ENCODE measurements at places on chromosomes 2 and 18.
A peak's percentile ranks its signal among the peaks of the same experiment; 100 is the strongest.

DNA sequence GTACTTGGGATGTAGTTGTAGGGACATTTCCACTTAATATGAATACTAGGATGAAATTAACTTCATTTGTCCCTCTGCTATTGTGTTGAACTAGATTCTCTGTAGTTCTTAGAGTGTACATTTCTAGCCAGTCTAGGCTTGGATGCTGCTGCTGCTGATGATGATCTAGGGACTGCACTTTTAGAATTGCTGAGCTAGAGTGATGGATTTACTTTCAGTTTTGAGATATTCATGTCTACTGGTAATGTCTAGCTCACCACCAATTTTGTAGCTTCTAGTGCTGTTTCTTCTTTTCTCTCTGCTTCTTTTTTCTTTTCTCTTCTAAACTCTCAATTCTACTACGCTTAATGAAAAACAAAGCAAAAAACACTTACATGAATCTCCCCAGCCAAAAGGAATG lies 49.4 kb downstream of the MRPS9 start:
- no peak for DNase-seq

- no peak for DNase-seq
These were observed 82.7 kb upstream of the ARHGAP28 start for GRCh38 chr18:6646801-6647200.

DNA sequence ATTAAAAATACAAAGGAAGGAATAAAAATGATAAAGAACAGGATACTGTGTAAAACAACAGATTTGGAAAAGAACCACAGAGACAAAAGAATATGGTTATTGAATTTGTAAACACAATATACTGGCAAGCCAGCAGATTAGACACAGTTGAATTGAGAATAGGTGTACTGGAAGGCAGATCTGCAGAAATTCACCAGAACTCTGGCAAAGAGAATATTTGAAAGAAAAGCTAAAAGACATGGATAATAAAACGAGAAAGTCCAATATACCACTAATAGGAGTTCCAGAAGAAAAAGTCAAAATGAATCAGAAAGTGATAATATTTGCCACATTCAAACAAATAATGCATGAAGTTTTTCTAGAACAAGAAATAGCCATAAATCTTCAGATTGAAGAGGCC lies 11.9 kb upstream of the NEURL3 start:
- DNase-seq = no peak

GRCh38 chr2:121362226-121362625 lies 77.2 kb upstream of the TFCP2L1 start:
- DNase-seq = no peak

- DNase-seq = no peak
These were observed 5.0 kb upstream of the UNC80 start for GRCh38 chr2:209766613-209767012.

DNA sequence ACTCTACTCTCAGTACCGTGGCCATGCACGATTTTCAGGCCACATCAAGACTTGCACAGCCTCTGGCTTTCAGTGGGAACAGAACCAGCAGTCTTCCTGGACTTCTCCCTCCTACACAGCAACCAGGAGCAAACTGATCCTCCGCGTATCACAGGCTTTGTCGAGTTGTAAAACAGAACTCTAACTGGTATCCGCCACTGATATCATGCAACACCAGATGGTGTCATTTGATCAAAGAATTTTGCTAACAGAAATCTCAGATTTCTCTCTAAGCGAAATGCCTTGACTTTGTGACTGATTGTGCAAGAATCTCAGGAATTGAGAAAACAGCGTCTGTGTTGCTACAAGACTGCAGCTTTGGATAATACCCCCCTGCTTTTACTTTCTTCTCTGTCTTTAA lies 85.7 kb downstream of the COPS8 start:
- DNase-seq = no peak

GRCh38 chr2:173122936-173123335 lies 47.3 kb downstream of the MAP3K20 start:
- DNase-seq = no peak

DNA sequence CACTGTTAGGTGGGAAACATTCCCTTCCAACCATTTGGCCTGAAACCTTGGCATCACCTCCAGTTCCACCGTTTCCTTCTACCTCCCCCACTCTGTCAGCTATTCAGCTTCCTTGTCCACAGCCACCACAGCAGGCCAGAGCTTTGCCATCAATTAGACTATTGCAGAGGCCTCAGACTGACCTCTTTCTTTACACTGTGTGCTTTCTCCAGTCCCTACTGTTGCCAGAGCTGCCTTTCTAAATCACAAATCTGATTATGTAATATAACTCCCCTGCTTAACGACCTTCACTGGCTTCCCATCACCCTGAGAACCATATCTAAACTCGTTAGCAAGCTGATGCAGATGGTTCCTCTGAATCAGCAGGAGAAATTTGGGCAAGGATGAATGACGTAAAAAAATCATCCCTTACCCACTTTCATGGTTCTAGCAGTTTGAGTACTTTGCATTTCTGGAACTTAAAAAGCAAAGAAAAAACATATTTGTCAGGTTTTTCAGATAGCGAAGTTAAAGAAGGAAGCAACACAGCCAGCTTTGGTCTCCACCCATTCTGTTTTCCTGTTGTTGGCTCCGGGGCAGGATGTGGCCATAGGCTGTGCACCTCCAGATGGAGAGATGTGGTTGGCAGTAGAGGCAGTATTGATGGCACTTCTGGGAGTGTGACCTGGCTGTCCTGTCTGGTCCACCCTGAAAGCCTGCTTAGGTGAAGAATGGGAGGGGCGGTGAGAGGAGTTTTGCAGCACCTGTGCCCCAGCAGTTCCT lies 422.1 kb downstream of the PARD3B start:
- peak; percentile 23 for DNase-seq

- no peak for DNase-seq
These were observed 116.3 kb downstream of the ZNF532 start for GRCh38 chr18:58980991-58981390.

DNA sequence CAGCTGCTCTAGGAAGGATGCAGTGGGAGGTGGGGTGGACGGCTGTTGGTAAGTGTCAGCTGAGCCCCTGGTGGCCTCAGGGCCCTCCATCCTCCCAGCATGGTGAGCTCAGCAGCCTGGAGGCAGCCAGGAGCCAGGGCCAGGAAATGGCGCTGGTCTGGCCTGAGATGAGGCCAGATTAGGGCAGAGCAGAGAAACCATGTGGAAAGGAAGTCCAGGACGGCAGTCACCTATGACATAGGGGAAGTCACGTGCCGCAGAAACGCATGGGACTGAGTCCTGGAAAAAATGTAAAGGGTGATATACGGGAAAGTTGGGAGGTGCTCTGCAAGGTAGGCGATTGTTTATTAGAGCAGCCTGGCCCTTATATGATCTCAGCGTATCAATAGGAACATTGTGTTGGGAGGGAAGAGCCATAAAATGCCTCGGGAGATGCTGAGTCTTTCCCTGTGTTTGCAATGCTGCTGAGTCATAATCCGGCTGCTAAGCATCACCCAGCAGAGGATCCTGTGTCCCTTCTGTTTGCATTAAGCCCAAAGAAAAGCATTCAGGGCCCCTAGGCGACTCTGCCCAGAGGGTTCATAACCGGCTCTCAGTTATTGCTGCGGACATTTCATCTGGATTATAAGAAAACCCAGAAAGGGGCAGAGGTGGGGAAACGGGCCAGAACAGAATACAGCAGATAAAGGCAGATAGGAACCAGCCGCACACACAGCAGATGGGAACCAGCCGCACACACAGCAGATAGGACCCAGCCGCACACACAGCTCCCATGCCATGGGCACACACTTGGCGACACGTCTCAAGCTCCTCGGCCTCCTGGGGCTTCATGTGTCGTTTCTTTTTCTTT lies 30.3 kb upstream of the B3GNT7 start:
- DNase-seq = no peak

- DNase-seq = no peak
These were observed 233.3 kb downstream of the MBD2 start for GRCh38 chr18:53991202-53991601.

DNA sequence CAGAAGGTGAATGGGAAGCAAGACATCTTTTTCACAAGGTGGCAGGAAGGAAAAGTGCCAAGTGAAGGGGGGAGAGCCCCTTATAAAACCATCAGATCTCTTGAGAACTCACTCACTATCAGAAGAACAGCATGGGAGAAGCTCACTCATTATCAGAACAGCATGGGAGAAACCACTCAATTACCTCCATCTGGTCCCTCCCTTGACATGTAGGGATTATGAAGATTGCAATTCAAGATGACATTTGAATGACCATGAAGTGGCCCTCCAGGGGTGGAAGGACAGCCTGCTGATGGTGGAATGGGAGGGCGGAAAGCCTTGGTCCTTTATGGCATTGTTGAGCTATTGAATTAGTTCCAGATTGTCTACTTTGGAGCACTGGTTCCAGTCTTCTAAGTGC lies 413.0 kb upstream of the MEX3C start:
- DNase-seq = no peak

DNA sequence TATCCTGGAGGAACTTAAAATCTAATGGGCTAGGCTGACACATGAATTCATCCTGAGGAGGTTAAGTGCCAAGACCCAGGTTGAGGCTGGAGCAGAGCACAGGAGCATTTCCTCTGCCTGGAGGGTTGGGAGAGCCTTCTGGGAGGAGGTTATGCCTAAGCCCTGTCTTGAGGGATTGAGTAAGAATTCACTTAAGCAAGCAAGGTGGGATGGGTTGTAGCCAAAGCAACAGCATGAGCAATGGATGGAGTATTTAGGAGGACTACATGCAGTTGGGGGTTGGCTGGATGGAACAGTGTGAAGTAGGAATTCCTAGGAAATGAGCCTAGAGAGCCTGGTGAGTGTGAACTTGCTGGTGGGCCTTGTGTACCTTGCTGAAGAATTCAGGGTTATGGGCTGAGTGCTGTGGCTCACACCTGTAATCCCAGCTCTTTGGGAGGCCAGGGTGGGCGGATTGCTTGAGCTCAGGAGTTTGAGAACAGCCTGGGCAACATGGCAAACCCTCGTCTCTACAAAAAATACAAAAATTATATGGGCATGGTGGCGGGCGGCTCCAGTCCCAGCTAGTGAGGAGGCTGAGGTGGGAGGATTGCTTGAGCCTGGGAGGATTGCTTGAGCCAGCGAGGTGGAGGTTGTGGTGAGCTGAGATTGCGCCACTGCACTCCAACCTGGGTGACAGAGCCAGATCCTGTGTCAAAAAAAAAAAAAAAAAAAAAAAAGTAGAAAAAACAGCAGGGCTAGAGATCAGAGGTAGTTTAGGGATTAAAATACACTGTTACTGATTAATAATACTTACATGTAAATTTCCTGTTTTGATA lies 22.2 kb downstream of the TANC1 start:
- no peak for DNase-seq

GRCh38 chr2:153235516-153235915 lies 243.0 kb downstream of the RPRM start:
- no peak for DNase-seq

DNA sequence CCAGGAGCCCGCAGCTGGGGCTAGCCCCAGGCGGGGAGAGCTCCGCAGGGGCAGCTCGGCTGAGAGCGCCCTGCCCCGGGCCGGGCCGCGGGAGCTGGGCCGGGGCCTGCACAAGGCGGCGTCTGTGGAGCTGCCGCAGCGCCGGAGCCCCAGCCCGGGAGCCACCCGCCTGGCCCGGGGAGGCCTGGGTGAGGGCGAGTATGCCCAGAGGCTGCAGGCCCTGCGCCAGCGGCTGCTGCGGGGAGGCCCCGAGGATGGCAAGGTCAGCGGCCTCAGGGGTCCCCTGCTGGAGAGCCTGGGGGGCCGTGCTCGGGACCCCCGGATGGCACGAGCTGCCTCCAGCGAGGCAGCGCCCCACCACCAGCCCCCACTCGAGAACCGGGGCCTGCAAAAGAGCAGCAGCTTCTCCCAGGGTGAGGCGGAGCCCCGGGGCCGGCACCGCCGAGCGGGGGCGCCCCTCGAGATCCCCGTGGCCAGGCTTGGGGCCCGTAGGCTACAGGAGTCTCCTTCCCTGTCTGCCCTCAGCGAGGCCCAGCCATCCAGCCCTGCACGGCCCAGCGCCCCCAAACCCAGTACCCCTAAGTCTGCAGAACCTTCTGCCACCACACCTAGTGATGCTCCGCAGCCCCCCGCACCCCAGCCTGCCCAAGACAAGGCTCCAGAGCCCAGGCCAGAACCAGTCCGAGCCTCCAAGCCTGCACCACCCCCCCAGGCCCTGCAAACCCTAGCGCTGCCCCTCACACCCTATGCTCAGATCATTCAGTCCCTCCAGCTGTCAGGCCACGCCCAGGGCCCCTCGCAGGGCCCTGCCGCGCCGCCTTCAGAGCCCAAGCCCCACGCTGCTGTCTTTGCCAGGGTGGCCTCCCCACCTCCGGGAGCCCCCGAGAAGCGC lies 15.0 kb upstream of the GMPPA start:
- no peak for DNase-seq

DNA sequence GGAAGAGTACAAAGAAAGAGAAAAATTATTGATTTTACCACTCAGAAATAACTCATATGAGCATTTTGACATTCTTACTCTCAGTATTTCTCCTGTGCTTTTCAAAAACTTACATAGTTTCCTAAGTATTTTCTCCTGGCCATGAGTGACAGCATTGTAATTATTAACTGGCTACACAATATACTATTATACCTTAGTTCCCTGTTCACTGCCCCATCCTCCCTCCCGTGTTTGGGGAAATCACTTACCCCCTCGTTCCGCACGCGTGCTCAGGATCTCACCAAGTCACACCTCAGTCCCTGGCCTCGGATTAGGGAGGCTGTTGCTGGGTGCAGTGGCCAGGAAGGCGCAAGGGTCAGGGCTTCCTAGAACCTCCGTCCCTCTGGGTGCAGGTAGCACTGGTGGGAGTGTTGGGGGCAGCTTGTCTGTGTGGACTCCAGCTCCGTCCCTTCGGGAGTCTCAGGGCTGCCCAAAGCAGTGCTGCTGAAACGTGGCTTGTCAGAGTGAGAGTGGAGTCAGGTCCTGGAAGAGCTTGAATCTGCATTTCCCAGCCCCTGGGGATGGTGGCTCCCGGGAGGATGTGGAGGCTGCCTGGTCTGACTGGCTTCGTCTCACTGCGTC lies 23.2 kb downstream of the ATG4B start:
- DNase-seq = no peak
